ENCODE measurements at places on chromosomes 5 and 9.

- no peaks in the 10 kb centered on the region for H3K4me1 ChIP-seq
- DNase-seq, result no peak
- no peak overlapping the region for H3K27ac ChIP-seq
- no peak overlapping the region for H3K4me3 ChIP-seq
- H3K36me3 ChIP-seq, result no peaks in the 10 kb centered on the region
Observed at GRCh38 chr5:138096363-138096762, 12.5 kb downstream of the WNT8A start.

GRCh38 chr9:36118201-36118600 is 18.3 kb upstream of the GLIPR2 start:
- H3K27ac ChIP-seq, result no peak overlapping the region
- H3K36me3 ChIP-seq, result no peaks in the 10 kb centered on the region
- no peak for DNase-seq
- no peaks in the 10 kb centered on the region for H3K27me3 ChIP-seq
- H3K4me3 ChIP-seq, result no peak overlapping the region
- no peaks in the 10 kb centered on the region for H3K4me1 ChIP-seq

DNA sequence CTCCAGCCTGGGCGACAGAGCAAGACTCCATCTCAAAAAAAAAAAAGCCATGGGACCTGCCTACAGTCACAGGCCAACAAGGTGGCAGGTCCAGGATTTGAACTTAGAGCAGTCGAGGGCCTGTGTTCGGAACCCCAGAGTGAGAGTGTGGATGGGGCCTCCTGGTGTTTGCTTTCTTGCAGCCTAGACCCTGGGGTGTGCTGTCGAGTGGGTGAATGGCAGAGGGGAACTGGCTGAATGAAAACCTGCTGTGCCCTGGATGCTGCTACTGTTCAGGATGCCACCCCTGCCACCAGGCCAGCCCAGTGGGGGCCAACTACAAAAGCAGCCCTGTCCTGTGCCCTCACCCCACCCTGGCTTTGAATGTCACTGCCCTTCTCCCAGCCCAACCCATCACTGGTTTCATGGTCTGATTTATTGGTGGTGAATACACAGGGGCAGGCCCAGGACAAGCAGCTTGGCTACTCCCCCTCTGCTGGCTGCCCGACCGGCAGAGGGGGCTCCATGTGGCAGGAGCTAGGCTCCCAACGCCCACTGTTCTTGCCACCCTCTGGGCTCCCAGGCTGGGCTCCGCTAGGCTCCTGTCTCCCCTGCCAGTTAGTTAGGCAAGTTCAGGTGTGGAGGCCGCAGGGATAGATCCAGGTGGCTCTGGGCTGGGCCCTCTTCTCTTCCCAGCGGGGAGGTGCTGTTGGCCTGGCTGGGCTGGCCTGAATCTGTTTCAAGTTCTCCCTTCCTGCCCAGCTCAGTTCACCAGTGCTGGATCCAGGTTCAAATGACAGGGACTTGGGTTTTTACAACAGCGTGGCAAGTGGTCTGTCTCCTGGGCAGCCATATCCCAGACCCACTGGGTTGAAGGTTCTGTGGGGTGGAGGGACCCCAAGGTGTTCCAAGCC is 12.2 kb downstream of the FPGS start:
- no peak overlapping the region for H3K27ac ChIP-seq
- DNase-seq, result no peak
- no peak overlapping the region for H3K4me3 ChIP-seq
- H3K36me3 ChIP-seq, result peaks cover 39% of the 10 kb centered on the region
- H3K27me3 ChIP-seq, result no peaks in the 10 kb centered on the region

DNA sequence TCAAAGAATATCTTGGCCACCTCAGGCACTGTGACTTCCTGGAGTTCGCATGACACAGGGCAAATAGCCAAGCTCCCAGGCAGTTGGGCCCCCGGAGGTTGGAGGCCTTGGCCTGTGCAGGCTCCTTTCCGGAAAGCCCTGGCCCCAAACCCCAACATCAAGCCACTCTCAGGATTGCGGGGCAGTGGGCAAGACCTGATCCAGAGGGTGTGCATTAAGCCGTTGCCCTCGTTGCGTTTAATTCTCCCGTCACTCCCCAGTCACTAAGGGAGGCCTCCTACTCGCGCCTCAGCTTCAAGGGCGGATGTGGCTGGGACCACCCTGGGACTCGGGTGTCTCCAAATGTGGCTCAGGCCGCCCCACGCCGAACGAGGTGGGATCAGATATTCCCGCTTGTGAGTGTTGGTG is 60.1 kb downstream of the TMEM174 start:
- H3K4me3 ChIP-seq, result peak overlapping the region; percentile 31
- DNase-seq, result no peak
- no peaks in the 10 kb centered on the region for H3K36me3 ChIP-seq
- H3K27ac ChIP-seq, result no peak overlapping the region

- DNase-seq, result no peak
- no peaks in the 10 kb centered on the region for H3K4me1 ChIP-seq
- H3K27me3 ChIP-seq, result no peaks in the 10 kb centered on the region
- no peak overlapping the region for H3K27ac ChIP-seq
Observed at GRCh38 chr9:120904978-120905301, 21.7 kb downstream of the TRAF1 start.

- no peak overlapping the region for H3K4me3 ChIP-seq
- H3K4me1 ChIP-seq, result no peaks in the 10 kb centered on the region
- no peaks in the 10 kb centered on the region for H3K27me3 ChIP-seq
- no peaks in the 10 kb centered on the region for H3K36me3 ChIP-seq
Observed at GRCh38 chr9:115548609-115549260, 430.8 kb upstream of the TNC start.

DNA sequence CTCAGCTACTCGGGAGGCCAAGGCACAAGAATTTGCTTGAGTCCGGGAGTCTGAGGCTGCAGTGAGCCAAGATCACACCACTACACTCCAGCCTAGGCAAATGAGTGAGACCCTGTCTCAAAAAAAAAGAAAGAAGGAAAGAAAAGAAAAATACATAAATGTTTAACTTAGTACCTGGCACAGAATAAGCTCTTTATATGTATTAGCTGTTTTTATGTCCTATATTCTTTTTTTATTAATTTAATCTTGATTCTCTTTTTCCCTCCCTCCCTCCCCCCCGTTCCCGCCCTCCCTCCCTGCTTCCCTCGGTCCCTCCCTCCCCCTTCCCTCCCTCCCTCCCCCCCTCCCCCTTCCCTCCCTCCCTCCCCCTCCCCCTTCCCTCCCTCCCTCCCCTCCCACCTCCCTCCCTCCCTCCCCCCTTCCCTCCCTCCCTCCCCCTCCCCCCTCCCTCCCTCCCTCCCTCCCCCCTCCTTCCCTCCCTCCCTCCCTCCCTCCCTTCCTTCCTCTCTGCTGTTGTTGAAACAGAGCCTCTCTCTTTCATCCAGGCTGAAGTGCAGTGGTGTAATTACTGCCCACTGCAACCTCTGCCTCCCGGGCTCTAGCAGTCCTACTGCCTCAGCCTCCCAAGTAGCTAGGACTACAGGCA is 135.8 kb upstream of the GRHPR start:
- H3K4me1 ChIP-seq, result peaks cover 7% of the 10 kb centered on the region
- H3K4me3 ChIP-seq, result no peak overlapping the region
- H3K27ac ChIP-seq, result no peak overlapping the region
- no peaks in the 10 kb centered on the region for H3K36me3 ChIP-seq
- DNase-seq, result no peak
- H3K27me3 ChIP-seq, result no peaks in the 10 kb centered on the region

Measured in sigmoid colon (tissue), 7 donors.